ENCODE measurements at places on chromosomes 5 and 9.
A peak's percentile ranks its signal among the peaks of the same experiment; 100 is the strongest.

GRCh38 chr9:121672986-121673385 is 21.6 kb downstream of the DAB2IP start:
- DNase-seq, result no peak

- no peak for DNase-seq
Measured at GRCh38 chr5:102843997-102844396, 88.9 kb downstream of the PAM start.

- DNase-seq, result peak; percentile 52
Measured at GRCh38 chr5:145941448-145942130, 5.2 kb downstream of the SH3RF2 start.

GRCh38 chr5:2153802-2154201 is 271.1 kb upstream of the IRX4 start:
- no peak for DNase-seq

GRCh38 chr5:72291601-72292000 is 28.4 kb downstream of the MRPS27 start:
- peak; percentile 79 for DNase-seq
